ENCODE measurements at places on chromosomes 5 and 9. TPM values are rescaled to one million over a fixed set of nuclear protein-coding genes. Genes with fewer than 3 reads are reported as not detected.

Gene FOXD4L4
- 0.14 TPM for total RNA-seq

Gene RNF208
- total RNA-seq, result 0.43 TPM

Gene ECM2
- total RNA-seq, result 1.5 TPM

Gene JADE2
- total RNA-seq, result 58.2 TPM

Gene ZNF618
- total RNA-seq, result 11.2 TPM

Gene PPIC
- total RNA-seq, result 37.0 TPM
